CD4-positive, alpha-beta memory T cell (primary cell): ENCODE measurements at places on chromosomes 16 and 17.

- no peak for DNase-seq
Measured at GRCh38 chr17:80025796-80026195, 9.9 kb downstream of the TBC1D16 start.

DNA sequence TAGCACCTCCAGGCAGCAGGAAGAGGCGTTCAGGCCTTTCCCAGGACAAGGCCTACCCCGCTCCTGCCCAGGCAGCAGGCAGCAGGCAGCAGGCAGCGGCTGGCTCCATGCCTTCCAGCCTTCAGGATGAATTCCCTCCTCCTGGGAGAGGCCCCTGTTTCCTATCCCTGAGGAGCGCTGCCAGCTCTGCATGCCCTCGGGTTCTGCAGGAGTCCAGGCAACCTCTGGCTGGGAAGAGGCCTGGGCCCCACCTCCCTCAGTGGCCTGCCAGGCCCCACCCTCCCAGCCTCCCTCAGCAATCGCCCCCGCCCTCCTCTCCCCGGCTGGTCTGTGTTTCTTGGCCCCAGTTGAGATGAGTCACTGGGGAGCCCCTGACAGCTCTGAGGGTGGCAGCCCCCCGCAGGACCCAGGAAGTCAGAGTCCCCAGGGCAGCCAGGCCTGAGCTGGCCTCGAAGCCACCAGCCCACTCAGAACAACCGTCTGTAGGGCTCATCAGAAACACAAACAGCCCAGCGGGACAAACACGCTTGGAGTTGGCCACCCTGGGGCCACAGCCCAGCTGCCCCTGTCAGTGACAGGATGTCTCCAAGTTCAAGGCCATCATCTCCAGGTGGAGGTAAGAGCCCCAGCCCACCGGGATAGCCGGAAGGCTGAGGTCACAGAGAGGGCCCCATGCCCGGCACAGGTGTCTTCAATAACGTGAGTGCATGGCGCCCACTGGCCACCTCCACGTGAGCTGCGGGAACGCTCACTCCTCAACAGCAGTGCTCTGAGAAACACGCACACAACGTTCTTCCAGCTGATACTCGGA is 39.5 kb upstream of the CIBAR2 start:
- DNase-seq = no peak

DNA sequence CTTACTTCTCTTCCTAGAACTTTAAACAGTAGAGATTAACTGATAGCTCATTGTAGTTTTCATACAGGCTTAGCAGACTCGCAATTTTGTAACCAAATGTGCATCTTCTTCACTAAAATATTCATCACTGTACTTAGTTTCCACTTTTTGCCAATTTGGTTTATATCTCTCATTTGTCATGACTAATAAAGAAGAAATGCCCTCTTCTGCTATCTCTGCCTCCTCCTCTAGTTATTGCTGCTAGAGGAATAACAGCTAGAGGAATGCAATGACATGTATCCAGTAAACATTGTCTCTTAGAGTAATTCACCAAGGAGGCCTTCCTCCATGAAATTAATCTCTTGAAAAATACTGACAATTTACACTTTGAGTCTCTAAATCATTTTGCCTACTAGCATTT is 115.5 kb upstream of the COX10 start:
- DNase-seq = no peak

DNA sequence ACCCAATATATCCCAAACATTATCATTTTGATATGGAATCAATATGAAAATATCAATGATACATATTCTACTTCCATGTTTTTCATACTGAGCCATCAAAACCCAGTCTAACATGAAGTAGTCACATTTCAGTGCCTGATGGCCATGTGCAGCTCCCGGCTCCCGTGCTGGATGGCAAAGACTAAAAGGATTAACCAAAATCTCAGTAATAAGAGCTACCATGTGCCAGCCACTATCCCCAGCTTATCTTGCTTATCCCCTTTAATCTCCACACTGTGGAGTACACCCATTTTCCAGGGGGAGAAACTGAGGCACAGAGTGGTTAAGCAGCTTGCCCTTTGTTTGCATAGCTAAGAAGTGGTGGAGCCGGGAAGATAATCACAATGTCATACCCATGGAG is 9.2 kb downstream of the CD300LG start:
- no peak for DNase-seq

GRCh38 chr16:89050868-89051311 is 42.8 kb upstream of the ACSF3 start:
- peak; percentile 3 for DNase-seq
